ENCODE measurements at places on chromosomes 1 and 21.

GRCh38 chr1:7919880-7920279 lies 20.8 kb downstream of the TNFRSF9 start:
- peaks cover 13% of the 10 kb centered on the region for H3K27me3 ChIP-seq
- no peaks in the 10 kb centered on the region for H3K36me3 ChIP-seq
- no peak for DNase-seq
- no peak overlapping the region for H3K4me3 ChIP-seq
- no peak overlapping the region for H3K27ac ChIP-seq

- DNase-seq, result no peak
- H3K27me3 ChIP-seq, result peaks cover 15% of the 10 kb centered on the region
- no peaks in the 10 kb centered on the region for H3K36me3 ChIP-seq
These were observed 11.4 kb upstream of the RAB3GAP2 start for GRCh38 chr1:220283625-220284024.

- H3K27ac ChIP-seq, result no peak overlapping the region
- no peaks in the 10 kb centered on the region for H3K4me1 ChIP-seq
- no peaks in the 10 kb centered on the region for H3K36me3 ChIP-seq
- no peak for DNase-seq
These were observed 182.0 kb upstream of the C21orf91 start for GRCh38 chr21:18000981-18001686.

DNA sequence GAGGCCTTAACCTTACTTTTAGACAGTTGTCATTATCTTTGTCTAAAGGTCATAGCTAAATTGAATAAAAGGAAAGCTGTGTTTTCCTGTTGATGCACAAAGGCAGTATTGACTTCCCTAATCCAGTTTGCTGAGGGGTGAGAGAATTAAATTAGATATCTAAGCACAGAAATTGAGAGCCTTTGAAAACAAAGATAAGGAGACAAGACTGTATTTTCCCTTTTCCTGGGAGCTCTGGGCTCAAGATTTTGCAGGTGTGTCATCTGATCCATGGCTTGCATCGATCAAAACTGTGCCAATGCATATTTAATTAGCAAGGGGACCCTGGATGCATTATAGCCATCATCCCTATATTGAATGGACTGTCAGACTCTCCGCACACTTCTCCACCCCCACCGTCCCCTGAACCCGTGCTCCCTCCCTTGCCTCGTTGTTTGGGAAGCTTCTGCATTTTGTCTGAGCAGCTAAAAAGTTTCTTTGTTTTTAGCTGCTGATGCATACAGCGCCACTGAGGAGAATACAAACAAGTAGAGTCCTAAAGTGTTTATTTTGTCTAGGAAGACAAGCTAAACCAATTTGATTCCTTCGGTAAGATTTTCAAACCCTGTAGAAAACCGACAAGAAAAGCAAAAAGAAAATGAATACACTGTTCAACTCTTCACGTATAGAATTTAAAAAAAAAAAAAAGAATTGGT lies 186.3 kb downstream of the NFIA start:
- no peak for DNase-seq
- no peak overlapping the region for H3K4me3 ChIP-seq
- no peak overlapping the region for H3K27ac ChIP-seq
- no peaks in the 10 kb centered on the region for H3K36me3 ChIP-seq
- peaks cover 14% of the 10 kb centered on the region for H3K4me1 ChIP-seq

DNA sequence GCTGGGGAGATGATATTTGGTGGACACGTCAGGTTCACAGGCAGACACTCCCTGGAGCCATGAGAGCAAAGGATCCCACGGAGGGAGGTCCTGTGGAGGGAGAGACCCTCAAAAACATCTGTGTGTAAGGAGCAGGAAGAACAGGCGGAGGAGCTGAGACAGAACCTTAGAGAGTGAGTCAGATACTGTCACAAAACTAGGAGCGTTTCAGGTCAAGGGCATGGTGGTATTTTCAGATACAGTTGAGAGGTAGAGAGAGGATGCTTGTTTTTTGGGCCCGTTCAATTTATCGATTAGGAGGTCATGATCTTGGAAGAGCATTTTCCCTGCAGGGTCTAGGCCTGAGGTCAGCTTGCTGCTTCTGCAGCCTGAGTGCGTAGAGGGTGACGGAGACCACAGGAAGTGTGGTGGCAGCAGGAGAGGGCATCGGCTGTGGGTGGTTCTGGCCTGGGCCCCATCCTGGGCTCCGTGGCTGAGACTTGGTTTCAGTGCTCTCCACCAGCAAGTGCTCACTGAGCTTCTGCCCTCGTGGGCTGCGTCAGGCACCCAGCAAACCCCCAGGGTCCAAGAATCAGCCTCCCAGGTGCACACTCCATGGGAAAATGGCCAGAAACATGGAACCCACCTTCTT lies 39.9 kb downstream of the SPSB1 start:
- no peaks in the 10 kb centered on the region for H3K36me3 ChIP-seq
- H3K4me3 ChIP-seq, result no peak overlapping the region
- DNase-seq, result no peak

DNA sequence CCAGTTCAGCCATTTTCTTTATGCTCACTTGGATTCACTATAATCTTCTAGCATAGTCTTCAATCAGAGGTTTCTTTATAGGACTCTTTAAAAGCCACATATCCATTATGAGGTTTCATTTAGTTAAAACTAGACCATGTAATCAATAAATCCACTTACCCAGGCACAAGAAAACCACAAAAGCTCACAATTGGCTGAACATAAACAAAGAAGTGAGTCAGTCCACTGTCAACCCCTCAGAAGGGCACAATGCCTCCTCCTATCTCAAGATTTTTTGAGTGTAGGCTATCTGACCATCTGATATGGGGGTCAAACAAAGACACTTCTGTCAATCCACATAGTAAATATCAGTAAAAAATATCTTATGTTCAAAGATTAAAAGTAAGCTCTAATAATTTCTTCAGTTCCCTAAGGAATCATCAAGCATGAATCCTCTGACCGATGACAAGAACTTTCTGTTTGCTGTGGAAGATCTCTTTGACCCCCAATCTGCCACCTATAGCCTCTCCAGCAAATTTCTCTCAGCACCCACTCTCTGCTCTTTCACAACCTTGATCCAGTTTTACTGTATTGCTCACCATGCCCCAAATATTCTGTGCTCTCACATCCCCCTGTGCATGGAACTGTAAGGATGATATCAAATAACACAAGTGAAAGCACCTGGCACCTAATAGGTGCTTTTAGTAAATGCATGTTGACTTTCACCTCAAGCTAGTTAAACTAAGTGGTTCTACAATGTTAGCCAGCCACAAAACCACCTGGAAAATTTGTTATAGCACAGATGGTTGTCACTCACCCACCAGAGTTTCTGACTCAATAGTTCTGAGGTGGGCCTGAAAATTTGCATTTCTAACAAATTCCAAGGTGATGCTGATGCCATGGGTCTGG lies 16.7 kb downstream of the RAB3B start:
- H3K27ac ChIP-seq, result no peak overlapping the region
- peak; percentile 25 for DNase-seq
- H3K27me3 ChIP-seq, result peaks cover 6% of the 10 kb centered on the region
- H3K36me3 ChIP-seq, result peaks cover 6% of the 10 kb centered on the region

- peak overlapping the region; percentile 76 for H3K4me3 ChIP-seq
- peaks cover 14% of the 10 kb centered on the region for H3K4me1 ChIP-seq
- peaks cover 25% of the 10 kb centered on the region for H3K36me3 ChIP-seq
- no peak overlapping the region for H3K27ac ChIP-seq
- H3K27me3 ChIP-seq, result no peaks in the 10 kb centered on the region
These were observed 352 bp downstream of the MEX3A start for GRCh38 chr1:156081917-156082308.

DNA sequence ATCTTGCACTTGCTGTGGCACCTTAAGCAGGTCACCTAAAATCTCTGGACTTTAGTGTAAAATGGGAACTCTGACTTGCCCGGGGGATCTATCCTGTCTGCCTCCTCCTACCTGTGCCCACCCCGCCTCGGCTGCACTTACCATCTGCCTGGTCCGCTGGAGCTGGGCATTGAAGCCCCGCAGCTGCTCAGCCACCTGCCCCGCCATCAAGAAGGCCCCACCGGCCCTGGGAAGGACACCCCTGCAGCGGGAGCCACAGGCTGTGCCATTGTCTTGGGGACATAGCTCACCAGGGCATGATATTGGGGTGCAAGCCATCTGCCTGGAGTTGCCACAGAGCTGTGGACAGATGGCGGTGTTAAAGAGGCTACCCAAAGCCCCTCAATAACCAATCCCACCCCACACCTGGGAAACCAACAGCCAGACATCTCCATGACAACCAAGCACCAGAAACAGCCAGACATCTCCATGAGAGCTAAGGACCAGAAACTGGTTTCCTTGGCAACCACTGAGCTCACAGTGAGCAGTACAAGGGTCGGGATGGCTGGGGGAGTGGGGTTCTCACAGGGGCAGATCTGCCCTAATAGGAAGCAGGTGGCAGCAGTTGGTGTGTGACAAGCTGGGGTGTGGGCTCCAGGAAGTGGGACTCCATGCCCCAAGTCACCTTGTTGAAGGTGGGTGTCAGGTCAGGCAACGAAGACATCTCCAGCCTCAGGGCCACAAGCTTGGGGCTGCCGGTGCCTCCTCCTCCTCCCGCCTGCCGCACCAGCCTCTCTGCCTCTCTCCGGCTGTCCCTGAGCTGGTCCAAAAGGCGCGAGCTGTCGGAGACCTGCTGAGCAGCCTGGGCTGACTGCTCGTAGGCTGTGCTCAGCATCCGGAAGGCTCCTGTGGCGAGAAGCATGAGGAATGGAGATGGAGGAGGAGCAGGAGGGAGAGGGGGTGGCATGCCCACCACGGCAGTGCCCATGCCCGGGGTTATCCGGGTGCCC lies 29.1 kb downstream of the LAMB3 start:
- DNase-seq, result no peak
- H3K27me3 ChIP-seq, result no peaks in the 10 kb centered on the region
- no peak overlapping the region for H3K27ac ChIP-seq
- H3K36me3 ChIP-seq, result peaks cover 73% of the 10 kb centered on the region
- H3K4me3 ChIP-seq, result no peak overlapping the region
- no peaks in the 10 kb centered on the region for H3K4me1 ChIP-seq

DNA sequence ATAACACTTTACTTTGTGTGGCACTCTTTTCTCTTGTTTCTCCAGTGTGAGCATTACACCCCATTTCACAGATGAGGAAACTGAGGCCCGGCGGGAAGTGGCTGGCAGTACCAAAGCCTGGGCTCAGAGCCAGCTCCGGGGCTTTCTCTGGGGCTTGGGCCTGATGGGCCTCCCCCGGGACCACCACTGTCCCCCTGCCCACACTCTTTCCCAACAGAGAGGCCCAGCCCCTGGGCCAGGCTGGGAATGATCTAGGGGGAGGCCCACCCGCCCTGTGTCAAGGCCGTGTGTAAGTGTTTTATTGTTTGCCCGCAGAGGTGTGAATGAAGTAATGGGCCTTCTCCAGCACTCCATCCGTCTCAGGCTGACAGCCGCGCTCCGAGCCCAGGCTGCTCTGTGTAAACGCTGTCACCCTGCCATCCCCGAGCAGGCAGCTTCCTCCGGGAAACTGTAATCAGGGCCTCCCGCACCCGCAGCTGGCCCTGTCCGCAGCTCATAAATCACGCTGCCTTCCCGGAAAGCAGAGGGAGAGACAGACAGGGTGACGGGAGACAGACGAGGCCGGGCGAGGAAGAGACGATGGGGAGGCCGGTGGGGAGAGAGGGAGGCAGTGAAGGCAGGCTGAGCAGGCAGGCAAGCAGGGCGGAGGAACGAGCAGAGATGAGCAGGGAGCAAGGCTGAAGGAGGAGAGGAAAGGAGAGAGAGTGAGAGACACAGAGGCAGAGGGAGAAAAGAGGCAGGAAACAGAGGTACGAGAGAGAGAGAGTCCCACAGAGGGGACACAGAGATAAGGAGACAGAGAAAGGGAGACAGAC lies 109.7 kb upstream of the ZBTB40 start:
- H3K4me1 ChIP-seq, result no peaks in the 10 kb centered on the region
- no peak for DNase-seq
- H3K4me3 ChIP-seq, result no peak overlapping the region
- peaks cover 63% of the 10 kb centered on the region for H3K27me3 ChIP-seq
- no peaks in the 10 kb centered on the region for H3K36me3 ChIP-seq

- no peak overlapping the region for H3K27ac ChIP-seq
- no peak for DNase-seq
- no peak overlapping the region for H3K4me3 ChIP-seq
These were observed 15.0 kb downstream of the PDE9A start for GRCh38 chr21:42668298-42668992.

GRCh38 chr1:110383251-110383990 lies 7.4 kb downstream of the SLC16A4 start:
- H3K4me1 ChIP-seq, result no peaks in the 10 kb centered on the region
- H3K36me3 ChIP-seq, result peaks cover 17% of the 10 kb centered on the region
- no peaks in the 10 kb centered on the region for H3K27me3 ChIP-seq
- no peak overlapping the region for H3K4me3 ChIP-seq

DNA sequence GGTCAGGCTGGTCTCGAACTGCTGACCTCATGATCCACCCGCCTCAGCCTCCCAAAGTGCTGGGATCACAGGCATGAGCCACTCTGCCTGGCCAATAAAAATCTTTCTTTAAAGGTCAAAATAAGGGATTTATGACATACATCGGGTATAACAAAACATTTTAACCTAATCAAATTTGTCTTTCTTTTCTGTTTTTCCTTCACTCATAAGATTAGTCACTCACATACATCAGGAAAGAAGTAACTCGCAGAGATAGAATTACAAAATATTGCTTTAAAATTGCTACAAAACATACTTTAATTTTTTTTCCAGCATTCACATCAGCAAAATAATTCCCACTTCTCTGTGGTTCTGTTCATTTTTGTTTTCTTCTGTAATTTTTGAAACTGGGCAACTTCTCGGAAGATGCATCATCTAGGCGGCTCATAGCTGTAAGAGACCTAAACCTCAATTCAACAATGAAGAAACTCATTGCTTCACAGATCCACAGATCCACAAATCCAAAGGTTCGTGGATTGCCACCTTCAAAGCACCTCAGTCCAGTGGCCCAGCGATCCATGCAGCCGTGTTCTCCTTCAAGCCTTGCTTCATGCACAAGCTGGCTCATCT lies 39.7 kb downstream of the NEK2 start:
- H3K4me1 ChIP-seq, result peaks cover 23% of the 10 kb centered on the region
- DNase-seq, result no peak
- no peaks in the 10 kb centered on the region for H3K27me3 ChIP-seq
- no peak overlapping the region for H3K27ac ChIP-seq
- no peaks in the 10 kb centered on the region for H3K36me3 ChIP-seq

GRCh38 chr1:223714849-223715603 lies 2.7 kb downstream of the CAPN2 start:
- H3K27me3 ChIP-seq, result no peaks in the 10 kb centered on the region
- H3K4me3 ChIP-seq, result peak overlapping the region; percentile 80
- H3K36me3 ChIP-seq, result peaks cover 71% of the 10 kb centered on the region

GRCh38 chr1:19199969-19200604 lies 10.0 kb downstream of the UBR4 start:
- peaks cover 18% of the 10 kb centered on the region for H3K36me3 ChIP-seq
- H3K27ac ChIP-seq, result no peak overlapping the region
- peaks cover 20% of the 10 kb centered on the region for H3K4me1 ChIP-seq
- no peaks in the 10 kb centered on the region for H3K27me3 ChIP-seq

- no peak overlapping the region for H3K4me3 ChIP-seq
- no peak for DNase-seq
- H3K27ac ChIP-seq, result no peak overlapping the region
- no peaks in the 10 kb centered on the region for H3K36me3 ChIP-seq
- no peaks in the 10 kb centered on the region for H3K27me3 ChIP-seq
These were observed 89.9 kb upstream of the CXADR start for GRCh38 chr21:17422931-17423330.
